ENCODE measurements at places on chromosomes 3 and 15. TPM values are rescaled to one million over a fixed set of nuclear protein-coding genes. Genes with fewer than 3 reads are reported as not detected.

- DNase-seq, result no peak
These were observed 80.1 kb downstream of the CD200 start for GRCh38 chr3:112413074-112413473.

DNA sequence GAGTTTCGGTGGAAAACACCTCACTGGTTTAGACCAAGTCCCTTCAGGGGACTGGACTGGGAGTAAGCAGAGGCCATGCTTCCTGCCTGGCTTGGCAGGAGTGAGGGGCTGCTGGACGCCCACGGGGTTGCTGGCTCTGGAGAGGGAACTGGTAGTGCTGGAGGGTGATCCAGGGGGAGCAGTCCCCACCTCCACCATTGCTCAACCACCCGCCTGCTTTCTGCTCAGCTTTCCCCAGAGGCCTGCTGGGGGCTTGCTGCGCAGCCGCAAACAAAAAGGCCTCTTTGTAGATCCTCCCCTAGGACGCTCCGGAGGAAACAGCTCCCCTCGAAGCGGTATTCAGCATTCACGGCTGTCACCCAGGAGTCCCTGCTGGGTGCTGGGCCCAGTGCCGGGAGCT is 33.5 kb downstream of the EBLN2 start:
- no peak for DNase-seq

GRCh38 chr3:40232626-40233025 is 76.9 kb upstream of the EIF1B start:
- no peak for DNase-seq

- DNase-seq, result no peak
These were observed 101.7 kb upstream of the UBP1 start for GRCh38 chr3:33541918-33542317.

DNA sequence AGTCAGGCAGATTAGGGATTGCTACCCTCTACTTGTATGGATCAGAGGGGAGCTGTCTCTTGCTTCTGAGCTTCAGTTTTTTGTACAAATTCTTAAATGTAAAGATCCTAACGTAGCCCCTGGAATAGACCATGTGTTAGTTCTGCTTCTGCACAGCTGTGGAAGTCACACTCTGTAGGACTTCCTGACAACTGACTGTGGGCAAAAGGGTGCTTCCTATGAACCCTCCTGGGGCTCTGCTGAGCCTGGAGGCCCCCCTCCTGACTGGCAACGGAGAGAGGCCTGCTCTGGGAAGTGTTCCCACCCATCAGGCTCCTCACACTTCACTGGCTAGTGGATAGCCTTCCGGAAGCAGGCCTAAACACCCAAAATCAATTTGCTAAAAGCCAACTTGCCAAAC is 131.0 kb downstream of the RPLP1 start:
- no peak for DNase-seq

DNA sequence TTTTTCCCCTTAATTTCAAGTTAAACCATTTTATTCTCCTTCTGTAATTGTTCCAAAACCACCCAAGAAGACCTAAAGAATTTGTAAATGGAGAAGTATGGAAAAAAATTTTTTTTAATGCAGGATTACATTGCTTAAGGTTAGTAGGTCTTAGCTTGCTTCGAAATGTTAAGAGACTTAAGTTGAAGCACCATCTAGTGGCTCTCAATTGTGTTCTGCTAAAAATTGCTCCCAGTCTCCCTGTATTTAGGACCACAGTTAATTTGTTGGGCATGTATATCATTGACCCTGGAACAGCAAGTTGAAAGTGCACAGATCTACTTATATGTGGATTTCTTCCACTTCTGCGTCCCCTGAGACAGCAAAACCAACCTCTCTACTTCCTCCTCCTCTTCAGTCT is 32.4 kb downstream of the CD200R1L start:
- no peak for DNase-seq

GRCh38 chr15:73550190-73550589 is 83.0 kb downstream of the NPTN start:
- DNase-seq, result no peak

DNA sequence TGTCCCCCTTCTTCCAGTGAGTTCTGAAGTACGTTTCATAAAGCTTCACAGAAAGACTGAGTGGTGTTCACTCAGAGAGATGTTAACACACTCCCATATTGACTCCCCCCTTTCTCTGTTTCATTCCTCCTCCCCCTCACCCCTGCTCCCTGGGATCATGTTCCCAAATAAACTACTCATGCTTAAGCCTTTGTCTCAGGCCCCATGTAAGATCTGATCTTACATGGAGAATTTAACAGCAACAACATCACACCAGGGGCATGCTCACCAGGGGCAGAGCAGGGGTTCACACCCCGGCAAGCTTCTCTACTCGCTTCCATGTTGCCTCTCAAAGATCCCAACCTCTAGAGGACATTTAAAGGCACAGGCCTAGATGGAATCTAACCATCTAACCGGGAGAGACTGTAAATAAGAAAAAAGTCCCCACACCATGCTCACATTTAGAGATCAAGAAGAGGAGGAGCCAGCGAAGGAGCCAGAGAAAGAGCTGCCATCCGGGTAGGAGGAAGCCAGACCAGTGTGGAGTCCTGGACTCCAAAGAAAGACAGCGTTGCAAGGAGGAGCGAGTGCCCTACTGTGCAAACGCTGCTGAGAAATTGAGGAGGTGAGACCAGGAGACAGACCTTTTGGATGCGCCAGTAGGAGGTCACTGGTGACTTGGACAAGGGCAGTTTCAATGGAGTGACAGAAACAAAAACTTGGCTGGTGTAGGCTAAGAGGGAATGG is 21.4 kb upstream of the SRP14 start:
- no peak for DNase-seq

DNA sequence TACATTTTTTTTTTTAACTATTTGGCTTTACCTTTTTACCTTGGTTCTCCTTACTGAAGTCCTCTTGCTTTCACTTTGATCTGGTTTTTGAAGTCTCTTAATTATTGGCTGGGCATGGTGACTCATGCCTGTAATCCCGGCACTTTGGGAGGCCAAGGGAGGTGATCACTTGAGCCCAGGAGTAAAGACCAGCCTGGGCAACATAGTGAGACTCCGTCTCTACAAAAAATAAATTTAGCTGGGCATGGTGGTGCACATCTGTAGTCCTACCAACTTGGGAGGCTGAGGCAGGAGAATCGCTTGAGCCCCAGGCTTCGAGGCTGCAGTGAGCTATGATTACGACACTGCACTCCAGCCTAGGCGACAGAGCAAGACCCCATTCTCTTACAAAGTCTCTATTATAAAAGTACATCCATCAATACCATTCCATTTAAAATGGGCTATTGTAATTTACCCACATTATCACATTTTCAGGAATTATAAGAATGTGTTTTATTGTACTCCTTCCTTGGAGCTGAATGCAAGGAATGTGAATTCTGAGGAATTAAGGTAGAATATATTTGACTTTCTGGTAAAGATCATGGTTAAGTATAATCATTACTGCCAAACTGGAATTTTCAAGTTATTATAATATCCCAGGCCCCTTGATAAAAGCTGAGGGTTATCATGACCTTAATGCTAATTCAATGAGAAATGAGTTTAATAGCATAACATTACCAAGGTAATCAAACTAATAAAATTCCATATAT is 49.0 kb downstream of the MSL2 start:
- DNase-seq, result no peak

- DNase-seq, result no peak
These were observed 51.0 kb downstream of the NFKBIZ start for GRCh38 chr3:101900316-101900715.

- DNase-seq, result no peak
These were observed 21.3 kb downstream of the POC1A start for GRCh38 chr3:52132930-52133329.

DNA sequence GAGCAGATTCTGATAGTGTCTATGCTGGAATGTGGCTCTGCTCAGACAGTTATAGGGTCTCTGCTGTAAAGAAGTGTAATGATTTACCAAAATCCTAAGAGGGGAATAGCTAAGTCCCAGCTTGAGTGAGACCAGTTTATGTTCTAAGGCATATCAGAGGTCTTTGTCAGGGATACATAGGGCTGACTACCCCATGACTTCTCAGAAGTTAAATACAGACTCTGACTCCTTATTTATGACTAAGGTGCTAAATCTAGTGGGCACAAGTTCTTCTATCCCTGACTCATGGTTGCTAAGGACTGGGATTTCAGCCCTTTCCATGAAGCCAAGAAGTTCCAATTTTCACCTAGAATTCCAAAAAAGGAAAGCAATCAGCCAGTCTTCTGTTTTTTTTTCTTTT is 192.6 kb upstream of the POU1F1 start:
- no peak for DNase-seq

- no peak for DNase-seq
These were observed 4.2 kb downstream of the SLC25A20 start for GRCh38 chr3:48894516-48894915.

GRCh38 chr3:124928333-124929202 is 6.0 kb downstream of the MUC13 start:
- no peak for DNase-seq

- DNase-seq, result no peak
These were observed 23.8 kb downstream of the CNOT10 start for GRCh38 chr3:32708672-32709283.

DNA sequence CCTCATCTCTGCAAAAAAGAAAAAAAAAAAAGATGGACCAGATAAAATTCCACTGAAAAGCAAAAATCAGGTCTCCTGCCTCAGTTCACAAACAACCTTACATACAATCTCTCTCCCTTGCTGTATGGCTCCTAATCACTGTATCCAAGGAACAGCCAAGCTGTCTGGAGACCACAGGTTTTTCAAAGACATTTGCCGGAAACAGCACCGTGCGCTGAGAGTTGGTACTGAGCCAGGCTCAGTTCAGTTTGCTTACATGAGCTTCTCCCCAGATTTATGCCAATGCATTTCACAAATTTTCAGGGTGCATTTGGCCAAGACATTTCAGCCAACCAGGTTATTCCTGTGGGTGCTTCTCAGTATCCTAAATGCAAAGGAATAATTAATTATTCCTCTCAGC is 4.1 kb downstream of the ACP3 start:
- DNase-seq, result no peak

DNA sequence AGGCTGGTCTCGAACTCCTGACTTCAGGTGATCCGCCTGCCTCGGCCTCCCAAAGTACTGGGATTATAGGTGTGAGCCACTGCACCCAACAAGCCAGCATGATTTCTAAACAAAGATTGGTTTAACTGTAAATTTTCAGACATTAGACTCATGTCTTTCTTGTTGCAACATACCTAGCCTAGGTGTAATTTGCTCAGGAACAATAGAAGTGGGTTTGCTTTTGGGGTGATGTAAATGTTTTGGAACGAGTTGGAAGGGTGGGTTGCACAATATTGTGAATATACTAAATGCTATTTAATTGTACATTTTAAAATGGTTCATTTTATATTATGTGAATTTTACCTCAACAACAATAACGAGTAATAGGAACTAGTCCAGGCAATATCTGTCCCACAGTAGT is 7.1 kb downstream of the CCR4 start:
- no peak for DNase-seq

Gene TMCO5A
- not detected for total RNA-seq

Gene TRIM71
- total RNA-seq, result 2.5 TPM

Gene TLR9
- total RNA-seq, result under 0.01 TPM

Gene ALS2CL
- 3.9 TPM for total RNA-seq

Gene PLS1
- total RNA-seq, result 3.1 TPM

Gene RHOV
- total RNA-seq, result 10.8 TPM

Gene CDHR4
- not detected for total RNA-seq

Gene SNX33
- total RNA-seq, result 1.4 TPM

Gene ISLR
- total RNA-seq, result 8.9 TPM

Gene SUSD5
- 3.0 TPM for total RNA-seq

Gene LSAMP
- 47.3 TPM for total RNA-seq

Gene SNTN
- not detected for total RNA-seq

Gene RGMA
- total RNA-seq, result 8.1 TPM

Gene PP2D1
- total RNA-seq, result not detected
